ENCODE measurements at places on chromosomes 5 and 9.
A peak's percentile ranks its signal among the peaks of the same experiment; 100 is the strongest.

- no peak for DNase-seq
Observed at GRCh38 chr9:123044586-123044985, 11.1 kb downstream of the GPR21 start.

DNA sequence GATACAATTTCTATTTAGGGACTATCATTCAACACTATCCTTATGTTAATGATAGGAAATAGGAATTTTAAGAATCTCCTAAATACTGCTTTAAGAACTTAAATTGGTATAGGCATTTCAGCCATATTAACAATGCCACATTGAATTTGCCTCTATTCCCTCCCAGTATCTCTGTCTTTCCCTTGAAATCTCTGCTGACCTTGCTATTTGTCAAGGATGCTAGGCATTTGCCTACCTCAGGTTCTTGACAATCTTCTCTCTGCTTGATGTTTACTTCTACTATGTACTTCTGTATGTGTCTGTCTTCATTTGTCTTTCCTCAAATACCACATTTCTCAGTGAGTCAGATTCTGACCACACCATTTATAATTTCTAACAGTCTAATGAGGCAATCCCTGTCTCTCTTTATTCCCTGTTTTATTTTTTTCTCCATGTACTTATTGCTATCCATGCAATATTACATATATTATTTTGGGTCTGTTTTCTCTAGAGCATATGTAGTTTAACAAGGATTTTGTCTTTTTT lies 1461.4 kb upstream of the CDH9 start:
- DNase-seq = no peak

DNA sequence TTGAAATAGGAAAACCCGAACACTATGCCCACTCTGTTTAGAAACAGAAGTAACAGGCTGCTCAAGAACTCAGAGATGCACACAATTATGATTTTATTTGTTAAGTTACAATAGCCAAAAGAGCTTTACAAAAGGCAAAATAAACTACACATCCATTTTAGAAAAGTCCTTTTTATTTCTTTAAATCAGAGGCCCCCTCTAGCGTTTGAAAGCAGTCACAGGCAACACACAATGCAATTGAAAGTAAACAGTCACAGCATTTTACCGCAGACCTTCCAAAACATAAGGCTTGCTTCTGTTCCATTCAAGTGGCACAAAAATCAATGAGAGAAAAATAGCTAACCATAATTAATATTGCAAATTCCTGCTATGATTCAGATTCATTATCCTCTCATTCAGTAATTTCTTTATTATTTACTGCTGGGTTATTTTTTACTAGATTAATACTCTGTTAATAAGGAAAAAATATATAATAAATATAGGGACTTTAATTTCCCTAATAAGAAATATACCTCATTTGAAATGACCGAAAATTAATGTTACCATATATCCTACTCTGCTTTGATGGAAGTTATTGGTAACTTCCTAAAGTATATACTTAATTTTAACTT lies 78.3 kb downstream of the CEP120 start:
- DNase-seq = peak; percentile 10

DNA sequence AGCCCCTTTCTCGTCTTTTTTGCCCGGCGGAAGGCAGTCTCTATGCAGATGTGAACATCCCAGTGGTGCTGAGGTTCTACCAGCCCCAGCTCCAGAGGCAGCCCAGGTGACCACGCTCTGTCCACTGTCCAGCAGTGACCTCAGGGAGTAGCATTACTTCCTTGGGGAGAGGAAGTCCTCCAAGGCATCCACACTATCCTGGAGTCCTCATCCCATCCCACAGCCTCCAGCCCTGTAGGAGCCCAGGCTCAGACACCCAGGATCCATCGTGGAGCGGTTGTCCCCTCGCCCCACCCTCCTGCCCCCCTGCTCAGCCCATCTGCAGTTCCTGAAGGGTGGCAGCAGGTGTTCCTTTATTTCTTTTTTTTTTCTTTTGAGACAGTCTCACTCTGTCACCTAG lies 294.5 kb upstream of the IRX4 start:
- DNase-seq = no peak

DNA sequence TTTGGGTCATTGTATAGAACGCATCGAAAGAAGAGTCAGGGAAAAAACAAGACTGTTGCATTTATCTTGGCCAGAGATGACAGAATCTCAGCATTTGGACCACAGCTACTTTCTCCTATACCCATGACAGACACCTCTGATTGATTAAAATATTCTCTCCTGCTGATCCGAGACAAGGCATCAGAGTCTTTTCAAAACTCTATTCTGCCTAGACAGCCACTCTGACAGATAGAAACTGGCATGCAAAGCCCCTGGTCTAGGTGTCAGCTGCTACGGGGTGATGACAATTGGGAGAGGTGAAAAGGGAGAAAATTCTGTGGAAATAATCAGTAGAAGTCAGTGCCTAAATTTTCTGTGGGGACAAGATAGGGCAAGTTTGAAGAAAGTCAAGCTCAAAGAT lies 152.2 kb downstream of the PIK3R1 start:
- DNase-seq = no peak

GRCh38 chr5:169580964-169581363 lies 2.6 kb upstream of the SPDL1 start:
- peak; percentile 6 for DNase-seq
